ENCODE measurements at places on chromosomes 12 and 14.

GRCh38 chr14:31294746-31295405 is 87.3 kb upstream of the HECTD1 start:
- DNase-seq, result no peak

DNA sequence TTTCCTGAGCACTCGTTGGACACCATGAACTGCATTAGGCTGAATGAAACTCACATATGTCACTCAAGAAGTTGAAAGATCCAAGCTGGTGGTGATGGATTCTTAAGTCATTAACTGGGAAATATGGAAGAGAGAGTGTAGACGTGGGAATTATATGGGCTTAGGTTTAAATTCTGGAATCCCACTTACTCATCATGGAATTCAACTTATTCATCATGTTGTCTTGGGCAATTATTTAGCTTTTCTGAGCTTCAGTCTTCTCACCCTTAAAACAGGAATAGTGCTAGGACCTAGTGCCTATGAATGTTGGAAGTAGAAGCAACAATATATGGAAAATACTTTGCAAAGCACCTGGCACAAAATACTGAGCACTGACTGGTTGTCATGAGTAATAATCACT is 292.4 kb upstream of the TBX3 start:
- no peak for DNase-seq

- DNase-seq, result peak; percentile 52
Observed at GRCh38 chr12:127162902-127163301, 1104.1 kb upstream of the TMEM132C start.

GRCh38 chr14:105581551-105582341 is 55.4 kb downstream of the TMEM121 start:
- no peak for DNase-seq

DNA sequence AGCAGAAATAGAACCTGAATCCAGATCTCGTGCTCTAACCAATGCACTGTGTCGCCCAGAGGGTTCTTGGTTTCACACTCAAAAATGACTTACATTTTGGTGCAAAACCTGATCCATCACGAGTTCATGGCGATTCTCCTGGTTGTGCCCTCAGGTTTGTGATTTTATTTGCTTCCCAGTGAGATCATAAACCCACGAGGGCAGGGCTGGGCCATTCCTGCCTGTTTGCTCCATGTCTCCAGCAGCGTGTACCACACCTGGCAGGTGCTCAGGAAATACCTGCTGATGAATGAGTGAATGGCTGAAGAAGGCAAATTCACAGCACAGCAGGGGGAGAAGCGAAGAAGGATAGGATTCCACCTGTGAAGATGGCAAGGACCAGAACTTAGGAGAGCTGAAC is 9.4 kb downstream of the ACACB start:
- DNase-seq, result no peak

DNA sequence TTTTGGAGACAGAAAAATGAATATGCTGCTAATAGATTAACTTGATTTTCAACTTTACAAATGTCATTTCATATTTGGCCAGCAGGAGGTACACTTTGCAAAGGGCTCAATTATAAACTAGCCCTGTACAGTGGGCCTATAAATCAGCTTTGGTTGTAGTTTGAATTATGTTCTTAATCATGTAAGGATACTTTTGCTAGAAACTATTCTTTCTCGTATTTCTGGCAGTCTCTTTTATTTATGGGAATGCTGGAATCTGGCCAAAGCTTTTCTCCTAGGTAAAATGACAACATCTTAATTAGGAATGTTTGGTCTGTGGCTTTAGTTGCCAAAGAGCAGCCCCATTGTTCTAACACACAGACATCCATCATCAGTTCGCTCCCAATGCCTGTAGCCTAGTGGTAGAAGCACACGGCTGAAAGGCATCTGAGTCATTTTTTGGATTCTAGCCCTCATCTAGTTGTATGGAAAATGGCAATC is 1322.3 kb upstream of the SEL1L start:
- no peak for DNase-seq

DNA sequence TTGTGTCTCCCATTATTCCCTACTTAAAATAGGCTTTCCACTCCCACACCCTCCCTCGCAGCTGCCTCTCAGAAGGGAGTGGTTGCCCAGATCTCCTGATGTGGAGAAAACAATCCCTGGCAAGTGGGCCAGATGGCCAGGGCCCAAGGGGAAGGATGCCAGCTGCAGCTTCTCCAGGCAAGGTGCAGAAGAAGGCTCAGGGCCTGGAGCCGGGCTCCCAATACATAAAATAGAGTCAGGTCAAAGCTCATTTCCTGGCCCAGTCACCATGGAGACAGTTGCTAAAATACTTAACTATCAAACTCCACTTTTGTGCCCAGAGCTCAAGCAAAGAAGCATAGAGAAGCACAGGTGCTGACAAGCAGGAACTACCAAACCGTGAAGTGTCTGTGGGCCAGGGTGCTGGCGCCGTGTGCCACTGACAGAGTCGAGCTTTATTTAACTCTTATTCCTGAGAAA is 45.7 kb upstream of the ITPR2 start:
- no peak for DNase-seq

DNA sequence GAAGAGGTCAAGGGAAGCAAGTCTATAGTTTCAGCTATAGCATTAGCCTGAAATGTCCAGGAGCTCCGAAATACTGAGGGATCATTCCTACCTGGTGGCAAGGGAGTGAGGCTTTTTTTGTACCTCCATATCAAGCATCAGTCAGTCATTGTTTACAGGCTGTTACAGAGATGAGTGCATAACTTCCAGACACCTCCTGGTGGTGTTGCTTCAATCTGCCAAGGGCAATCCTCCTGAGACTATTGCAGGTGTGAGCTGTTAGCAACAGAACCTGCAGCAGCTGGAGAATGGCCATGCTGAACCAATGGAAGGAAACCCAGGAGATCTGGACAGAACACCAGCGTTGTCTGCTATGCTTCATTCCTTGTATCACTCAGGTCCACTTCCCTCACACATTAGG is 80.0 kb upstream of the SLC8A3 start:
- no peak for DNase-seq

- DNase-seq, result no peak
Observed at GRCh38 chr12:129381715-129382114, 522.1 kb downstream of the TMEM132D start.

- no peak for DNase-seq
Observed at GRCh38 chr12:53052419-53053217, 2.8 kb downstream of the TNS2 start.

DNA sequence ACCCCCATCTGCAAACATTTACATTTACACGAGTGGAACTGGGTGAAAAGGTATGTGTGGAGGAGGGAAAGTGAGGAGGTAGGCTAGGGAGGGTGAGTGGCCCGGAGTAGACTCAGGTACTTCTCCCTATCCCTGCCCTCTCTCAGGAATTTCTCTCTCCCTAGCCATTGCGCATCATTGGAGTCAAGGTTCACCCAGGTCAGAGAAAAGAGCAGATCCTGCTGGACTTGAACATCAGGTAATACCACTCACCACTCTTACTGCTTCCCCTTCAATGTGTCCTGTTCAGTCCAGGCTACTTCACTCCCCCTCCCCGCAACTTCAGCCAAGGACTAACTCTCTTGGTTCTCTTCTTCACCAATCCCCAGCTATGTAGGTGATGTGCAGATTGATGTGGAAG is 2.8 kb downstream of the ESYT1 start:
- DNase-seq, result no peak

GRCh38 chr14:50395448-50395847 is 1.2 kb downstream of the CDKL1 start:
- DNase-seq, result no peak

GRCh38 chr14:91018481-91018880 is 42.0 kb downstream of the RPS6KA5 start:
- no peak for DNase-seq

- DNase-seq, result no peak
Observed at GRCh38 chr14:101475456-101476257, 85.6 kb upstream of the DIO3 start.

DNA sequence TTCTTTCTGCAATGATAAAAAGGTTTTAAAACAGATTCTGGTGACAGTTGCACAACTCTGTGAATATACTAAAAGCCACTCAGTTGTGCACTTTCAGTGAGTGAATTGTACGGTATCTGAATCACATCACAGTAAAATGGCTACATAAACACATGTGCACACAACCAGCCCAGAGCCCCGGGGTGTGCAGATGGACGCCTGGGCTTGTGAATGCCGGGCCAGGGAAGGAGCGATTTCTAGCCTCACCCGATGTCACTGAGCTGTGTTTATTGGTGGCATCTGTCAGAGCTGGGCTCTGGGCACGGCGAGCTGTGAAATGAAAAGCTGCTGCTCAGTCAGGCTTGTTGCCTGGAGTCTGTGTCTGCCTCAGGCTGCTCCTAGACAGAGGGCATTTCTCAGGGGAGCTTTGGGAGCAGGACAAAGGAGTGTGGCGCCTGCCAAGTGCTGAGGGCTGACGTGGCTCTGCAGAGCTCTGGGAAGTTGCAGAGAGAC is 25.9 kb downstream of the RHOF start:
- no peak for DNase-seq

GRCh38 chr12:42552822-42553221 is 36.7 kb downstream of the PRICKLE1 start:
- no peak for DNase-seq

- peak; percentile 41 for DNase-seq
Observed at GRCh38 chr12:108768591-108769500, 37.5 kb upstream of the CORO1C start.

DNA sequence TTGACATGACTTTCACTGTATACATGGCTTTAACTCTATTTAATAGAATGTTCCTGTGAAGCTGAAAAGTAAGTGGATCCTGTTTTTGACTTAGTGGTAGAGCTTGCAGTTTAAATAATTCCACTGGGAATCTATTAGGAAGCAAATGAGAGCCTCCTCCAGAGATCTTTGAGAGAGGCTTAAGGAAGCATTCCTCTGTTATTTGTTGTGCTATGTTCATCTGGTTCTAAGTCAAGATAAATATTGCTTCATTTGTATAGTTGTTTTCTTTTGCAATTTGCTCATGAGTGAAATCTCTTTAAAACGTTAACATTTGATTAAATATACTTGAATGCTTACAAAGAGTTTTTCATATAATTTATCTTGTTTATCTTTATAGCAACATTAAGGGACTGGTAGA is 70.4 kb downstream of the TMTC2 start:
- DNase-seq, result no peak

DNA sequence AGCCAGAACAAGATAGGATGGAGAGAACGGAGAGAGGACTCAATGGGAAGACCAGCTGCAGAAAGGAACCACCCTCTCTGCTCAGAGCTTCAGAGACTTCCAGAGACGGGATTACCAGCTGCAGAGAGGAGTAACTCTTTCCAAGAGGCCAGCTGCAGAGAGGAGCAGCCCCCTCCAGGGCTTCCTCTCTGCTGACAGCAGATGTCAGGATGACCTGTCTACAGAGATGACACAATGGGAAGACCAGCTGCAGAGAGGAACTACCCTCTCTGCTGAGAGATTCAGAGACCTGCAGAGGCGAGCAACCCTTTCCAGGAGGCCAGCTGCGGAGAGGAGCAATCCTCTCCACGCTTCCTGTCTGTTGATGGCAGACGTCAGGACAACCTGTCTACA is 61.8 kb downstream of the KLRG1 start:
- no peak for DNase-seq

DNA sequence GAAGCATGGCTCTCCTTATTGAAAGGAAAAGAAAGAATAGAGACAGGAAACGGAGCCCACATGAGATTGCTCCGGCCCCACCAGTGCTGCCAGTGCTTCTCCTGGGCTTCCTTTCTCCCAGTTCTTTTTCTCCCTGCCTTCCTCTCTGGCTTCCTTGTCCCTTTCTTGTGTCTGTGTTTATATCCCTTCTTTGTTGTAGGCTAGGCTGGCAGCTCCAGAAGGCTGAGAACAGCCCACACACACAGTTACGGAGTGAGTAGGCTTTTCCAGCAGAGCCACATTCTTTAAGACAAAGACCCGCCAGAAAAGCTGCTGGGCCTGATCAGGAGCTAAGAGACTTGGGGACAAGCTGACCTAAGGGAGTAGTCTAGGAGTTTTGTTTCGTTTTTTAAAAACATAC is 13.0 kb downstream of the CIPC start:
- DNase-seq, result no peak

GRCh38 chr12:32569259-32569658 is 109.8 kb upstream of the DNM1L start:
- no peak for DNase-seq

GRCh38 chr14:88164906-88165534 is 158.0 kb downstream of the KCNK10 start:
- DNase-seq, result no peak

DNA sequence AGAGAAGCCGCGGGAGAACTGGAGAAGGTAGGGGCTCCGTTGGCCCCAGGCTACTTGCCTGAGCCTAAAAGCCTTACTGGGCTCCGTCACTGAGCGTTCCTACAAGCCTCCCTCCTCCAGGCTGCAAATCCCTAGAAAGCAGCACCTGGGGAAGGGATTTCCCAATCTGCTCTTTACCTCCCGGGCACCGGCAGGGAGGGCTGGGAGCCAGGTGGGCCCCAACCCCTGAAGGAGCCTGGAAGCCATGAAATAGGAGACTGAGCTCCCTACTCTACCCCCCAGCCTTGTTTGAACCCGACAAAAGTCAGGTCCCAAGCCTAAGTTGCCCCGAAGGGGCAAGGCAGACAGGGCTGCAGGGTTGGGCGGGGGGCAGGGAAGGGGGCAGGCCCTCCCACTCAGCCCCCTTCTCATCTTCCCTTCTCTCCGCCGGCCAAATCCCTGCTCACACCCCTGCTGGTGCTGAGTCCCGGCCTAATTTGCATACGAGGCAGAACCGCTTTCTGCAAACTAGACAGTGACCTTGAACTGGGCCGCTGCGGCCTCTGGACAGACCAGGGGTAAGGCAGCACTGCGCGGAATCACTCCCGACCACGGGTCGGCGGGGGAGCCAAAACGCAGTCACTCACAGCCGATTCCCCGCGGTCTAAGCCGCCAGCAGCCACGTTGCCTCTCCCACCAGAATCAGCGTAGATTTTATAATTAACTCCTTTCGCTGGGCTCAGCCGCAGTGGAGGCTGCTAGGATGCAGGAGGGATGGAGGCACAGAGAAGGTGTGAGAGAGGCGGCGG is 3.7 kb upstream of the HOXC12 start:
- no peak for DNase-seq

- DNase-seq, result no peak
Observed at GRCh38 chr12:111685322-111685810, 390 bp downstream of the BRAP start.

- DNase-seq, result peak; percentile 72
Observed at GRCh38 chr14:100383727-100384158, 60.6 kb downstream of the SLC25A47 start.

- no peak for DNase-seq
Observed at GRCh38 chr14:58332561-58332960, 34.2 kb downstream of the ARID4A start.

DNA sequence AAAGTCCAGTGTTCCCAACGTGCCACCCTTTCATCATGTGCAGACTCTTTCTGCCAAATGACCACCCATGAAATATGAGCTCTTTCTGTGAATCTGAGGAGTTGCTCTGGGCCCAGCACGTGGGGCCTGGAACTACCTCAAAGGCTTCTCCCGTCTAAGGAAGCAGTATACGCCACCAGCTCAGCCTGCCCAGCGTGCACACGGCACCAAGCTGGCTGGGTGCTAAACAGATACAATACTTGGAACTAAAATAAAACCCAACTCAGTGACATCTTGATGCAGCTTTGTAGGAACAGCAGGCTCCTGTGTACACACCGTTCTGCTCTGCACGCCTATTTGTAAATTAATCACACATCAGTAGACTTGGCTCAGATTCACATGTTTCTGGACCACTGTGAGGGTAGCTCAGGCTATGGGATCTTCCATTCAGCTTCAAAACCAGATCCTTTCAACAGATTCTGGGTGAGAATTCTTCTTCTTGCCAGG is 74.8 kb downstream of the ARL6IP4 start:
- DNase-seq, result no peak

- DNase-seq, result no peak
Observed at GRCh38 chr14:90118027-90118426, 56.2 kb downstream of the KCNK13 start.

GRCh38 chr12:110684312-110684836 is 4.5 kb downstream of the HVCN1 start:
- no peak for DNase-seq

All from stimulated activated CD4-positive, alpha-beta T cell treated with anti-CD3 and anti-CD28 coated beads, Interleukin-15, amount 100 ng/mL, for 24 hours (primary cell).